ENCODE measurements at places on chromosomes 16 and 17.

DNA sequence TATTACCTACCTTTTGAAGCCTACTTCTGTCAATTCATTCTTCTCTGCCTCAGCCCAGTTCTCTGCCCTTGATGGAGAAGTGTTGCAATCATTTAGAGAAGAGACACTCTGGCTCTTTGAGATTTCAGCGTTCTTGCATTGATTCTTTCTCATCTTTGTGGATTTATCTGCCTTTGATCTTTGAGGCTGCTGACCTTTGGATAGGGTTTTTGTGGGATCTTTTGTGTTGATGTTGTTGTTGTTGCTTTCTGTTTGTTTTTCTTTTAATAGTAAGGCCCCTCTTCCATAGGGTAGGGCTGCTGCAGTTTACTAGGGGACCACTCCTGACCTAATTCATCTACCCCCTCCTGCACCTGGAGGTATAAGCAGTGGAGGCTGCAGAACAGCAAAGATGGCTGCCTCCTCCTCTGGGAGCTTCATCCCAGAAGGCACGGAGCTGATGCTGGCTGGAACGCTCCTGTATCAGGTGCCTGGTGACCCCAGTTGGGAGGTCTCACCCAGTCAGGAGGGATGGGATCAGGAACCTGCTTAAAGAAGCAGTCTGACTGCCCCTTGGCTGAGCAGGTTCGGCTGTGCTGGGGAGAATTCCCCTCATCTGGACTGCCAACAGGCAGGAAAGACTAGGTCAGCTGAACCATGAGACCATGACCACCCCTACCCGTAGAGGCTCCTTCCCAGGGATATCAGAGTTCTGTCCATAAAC, 28.0 kb downstream of the NFATC3 start:
- no peak for DNase-seq

- peak; percentile 76 for DNase-seq
These were observed 61.9 kb downstream of the WWP2 start for GRCh38 chr16:69823831-69824563.

- no peak for DNase-seq
These were observed 10.5 kb upstream of the CCDC182 start for GRCh38 chr17:57755480-57756070.

DNA sequence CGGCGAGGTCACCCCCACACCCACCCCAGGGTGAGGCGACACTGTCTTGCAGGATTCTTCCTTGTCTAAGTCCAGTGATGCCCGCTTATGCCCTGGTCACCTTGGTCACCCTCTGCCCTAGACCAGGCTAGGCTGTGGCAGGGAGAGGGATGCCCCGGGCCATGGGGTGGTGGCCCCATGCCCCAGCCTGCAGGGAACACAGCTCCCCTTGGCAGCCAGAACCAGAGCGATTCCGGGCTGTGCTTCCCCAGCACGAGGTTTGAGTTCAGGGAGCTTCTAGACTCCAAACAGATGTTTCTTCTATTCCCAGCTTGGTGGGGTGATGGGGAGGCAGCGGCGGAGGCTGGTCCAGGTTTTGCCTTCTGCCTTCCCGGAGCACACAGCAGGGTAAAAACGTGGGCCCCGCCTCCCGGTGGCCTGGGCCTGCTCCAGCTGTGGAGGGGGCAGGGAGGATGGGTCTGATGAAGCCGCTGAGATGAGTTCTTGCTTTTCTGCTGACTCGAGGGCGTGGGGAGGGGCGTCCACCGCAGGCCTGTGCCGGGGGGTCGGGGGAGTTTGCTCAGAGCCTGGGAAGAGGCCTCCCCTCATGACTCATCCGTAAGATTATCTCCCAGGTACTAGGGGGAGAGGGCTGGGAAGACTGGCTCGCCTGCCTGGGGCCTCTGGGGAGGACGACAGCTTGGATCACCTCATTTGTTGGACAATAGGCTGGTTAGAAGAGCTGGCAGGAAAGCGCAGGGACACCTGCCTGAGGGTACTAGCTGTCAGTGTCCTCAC, 15.4 kb downstream of the SMTNL2 start:
- no peak for DNase-seq

DNA sequence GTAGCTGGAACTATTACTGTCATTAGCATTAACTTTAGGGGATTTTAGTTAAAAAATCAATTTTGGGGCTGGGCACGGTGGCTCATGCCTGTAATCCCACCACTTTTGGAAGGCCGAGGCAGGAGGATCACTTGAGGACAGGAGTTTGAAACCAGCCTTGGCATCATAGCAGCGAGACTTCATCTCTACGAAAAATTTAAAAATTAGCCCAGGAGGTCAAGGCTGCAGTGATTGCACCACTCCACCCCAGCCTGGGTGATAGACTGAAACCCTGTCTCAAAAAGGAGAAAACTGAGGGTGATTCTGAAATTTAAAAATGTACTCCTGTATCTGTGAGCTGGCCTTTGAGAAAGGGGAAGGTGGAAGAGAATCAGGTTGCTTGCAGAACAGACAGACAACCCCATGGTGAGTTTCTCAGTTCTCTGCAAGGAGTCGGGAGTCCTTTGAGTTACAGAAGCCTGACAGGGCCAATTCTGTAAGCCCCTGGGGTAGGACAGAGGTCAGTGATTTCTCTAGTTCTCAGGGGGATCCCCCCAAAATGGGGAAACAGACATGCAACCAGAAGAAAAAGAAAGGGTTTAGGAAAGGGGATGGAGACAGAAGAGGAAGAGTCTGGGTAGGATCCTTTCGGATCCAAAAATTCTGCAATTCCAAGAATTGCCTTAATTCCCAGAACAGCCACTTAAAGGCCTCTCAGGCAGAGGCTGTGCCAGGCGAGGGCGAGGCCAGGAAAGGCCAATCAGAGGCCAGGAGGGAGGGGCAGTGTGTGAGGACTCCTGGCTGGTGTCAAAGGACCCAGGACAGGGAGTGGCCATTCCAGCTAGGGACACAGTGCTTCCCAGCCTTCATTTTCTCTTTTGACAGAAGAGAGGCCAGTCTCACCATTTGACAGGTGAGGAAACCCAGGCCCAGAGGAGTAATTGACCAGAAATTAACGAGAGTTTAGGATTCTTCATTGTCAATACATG, 6.7 kb downstream of the NUPR1 start:
- no peak for DNase-seq

DNA sequence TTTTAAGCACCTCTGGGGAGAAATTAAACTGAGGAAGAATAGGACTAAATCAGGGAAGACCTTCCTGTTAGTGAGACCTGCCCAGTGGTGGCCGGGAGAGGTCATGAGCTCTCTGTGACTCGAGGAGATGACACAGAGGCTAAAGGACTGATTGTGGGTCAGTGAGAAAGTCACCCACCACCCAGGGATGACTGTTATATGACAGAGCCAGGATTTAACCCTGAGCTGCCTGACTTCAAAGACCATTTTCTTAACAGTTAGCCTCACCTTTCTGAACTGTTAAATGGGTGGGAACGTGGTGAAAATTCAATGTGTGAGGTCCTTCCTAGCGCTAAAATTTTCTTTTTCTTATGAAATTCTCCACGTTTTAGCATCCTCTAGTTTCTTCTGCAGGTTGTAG, 72.5 kb downstream of the WSB1 start:
- no peak for DNase-seq

DNA sequence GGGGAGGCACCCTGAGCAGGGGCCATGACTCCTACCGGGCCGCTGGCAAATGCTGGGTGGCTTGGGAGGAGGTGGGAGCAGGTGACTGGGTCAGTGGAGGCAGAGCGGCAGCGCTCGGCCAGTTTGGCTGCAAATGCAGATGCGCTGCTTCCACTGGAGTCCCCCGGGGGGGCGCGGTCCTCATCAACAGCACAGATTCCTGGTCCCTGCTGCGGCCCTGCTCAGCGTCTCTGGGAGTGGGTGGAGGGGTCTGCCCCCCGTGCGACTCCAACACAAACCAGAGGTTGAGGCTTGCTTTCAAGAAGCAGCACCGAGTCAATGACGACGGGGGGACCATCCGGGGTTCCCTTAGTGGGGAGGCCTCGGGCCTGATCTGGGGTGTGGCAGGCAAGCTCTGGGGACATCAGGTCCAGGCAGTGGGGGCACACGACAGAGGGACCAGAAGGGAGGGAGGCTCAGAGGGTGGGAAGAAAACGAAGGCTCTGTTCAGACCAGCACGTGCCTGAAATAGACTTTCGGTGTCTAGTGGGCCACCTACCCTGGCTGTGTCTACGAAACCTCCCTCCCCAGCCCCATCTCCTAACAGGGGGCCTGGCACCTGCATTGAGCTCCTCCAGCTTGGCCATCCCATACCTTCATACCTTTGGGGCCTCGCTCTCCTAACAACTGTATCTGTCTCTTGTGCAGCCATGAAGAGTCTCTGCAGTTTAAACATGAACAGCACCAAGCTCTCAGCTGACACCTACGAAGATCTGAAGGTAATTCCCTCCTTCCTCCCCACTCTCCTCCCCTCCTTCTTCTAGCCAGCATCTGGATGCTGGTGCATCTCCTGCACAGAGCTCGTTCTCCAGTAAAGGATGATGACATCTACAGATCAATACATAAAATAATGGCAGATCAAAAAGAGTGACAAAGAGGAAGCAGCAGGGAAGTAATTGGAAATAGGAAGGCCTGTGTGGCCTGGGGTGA, 72.5 kb upstream of the PLCG2 start:
- no peak for DNase-seq

- DNase-seq: no peak
These were observed 19.4 kb downstream of the LYRM9 start for GRCh38 chr17:27873746-27874145.

GRCh38 chr17:45732926-45733505, 51.1 kb upstream of the CRHR1 start:
- no peak for DNase-seq

GRCh38 chr17:82793974-82794630, 42.2 kb downstream of the TBCD start:
- no peak for DNase-seq

DNA sequence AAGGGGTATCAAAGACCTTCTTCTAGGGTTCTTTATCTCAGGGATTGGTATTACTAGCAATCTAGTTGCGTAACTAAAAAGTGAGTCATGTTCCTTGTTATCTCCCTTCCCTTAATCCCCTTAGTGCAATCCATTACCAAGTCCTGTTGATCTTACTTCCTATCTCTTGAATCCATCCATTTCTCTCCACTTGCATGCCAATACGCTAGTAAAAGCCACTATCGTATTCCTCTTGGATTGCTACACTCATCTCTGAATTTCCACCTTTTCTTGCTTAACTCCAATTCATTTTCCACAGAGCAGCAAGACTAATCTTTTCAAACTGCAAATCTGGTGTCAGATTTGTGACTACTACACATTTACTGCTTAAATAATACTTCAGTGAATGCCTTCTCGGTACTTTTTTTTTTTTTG, 1.8 kb upstream of the ADAT1 start:
- no peak for DNase-seq

DNA sequence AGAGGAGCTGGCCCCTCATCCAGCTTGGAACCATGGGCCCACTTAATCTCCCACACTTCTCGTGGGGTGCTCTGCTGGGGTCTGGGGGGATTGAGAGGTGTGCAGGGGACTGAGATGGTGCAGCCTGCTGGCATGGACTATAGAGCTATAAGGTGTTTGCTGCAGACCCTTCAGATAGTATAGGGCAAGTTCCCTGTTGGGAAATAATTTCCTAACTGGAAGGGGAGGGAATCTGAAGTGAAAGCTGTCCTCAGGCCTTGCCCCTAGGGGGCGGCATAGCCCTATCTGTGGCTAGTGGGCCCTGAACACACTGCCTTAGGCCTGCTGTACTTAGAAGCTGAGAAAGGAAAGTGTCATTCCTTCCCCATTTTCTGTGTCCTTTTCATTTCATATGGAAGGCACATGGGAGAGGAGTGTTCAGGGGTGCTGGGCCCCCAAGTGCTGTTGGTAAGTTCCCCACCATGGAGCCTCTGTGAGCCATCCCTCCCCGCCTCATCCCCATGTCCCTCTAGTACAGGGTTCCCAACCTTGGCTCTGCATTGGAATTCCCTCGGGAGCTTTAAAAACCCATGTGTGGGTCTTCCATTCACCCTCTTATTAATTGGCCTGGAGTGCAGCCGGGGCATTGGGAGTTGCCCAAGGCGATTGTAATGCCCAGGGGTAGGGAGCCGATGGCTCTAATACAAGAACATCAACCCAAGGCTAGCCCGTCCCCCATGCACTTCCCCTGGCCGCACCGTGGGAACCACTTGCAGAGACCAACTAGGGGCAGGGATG, 19.7 kb downstream of the GOSR2 start:
- DNase-seq: peak; percentile 79

- no peak for DNase-seq
These were observed 195.9 kb upstream of the CHMP6 start for GRCh38 chr17:80795754-80796153.

DNA sequence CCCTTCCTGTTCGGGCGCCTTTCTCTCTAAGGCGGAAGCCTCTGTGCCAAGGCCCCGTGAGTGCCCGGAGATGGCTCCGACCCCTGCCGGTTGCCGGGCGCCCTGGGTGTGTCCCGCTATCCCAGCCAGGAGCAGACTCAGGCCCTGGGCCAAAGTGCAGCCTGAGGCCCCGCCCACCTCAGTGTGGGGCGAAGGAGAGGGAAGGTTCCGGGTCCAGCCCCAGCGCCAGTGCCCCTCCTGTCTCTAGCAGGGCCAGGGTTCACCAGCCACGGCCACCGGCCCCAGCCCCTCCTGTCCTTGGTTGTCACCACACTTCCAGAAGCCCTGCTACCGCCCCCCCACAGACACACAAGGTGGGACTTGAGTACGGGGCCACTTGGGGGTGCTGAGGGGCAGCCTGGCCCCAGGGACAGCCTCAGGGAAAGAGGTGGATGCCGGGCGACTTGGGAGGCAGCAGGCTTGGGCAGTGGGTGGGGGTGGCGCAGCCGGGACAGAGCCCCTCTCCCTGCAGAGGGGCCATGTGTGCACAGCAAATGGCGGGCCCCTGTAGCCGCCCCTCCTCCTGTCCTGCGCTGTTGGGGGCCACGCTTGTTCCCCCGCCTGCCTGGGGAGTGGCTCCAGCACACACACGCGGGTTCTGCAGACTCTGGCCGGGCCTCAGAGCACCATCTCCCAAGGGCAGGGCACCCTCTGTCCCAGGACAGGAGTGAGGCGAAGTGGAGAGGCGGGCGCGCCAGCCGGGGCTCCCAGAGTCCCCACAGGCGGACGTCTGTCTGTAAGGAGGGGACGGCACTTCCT, 6.0 kb downstream of the C1QTNF8 start:
- DNase-seq: no peak

DNA sequence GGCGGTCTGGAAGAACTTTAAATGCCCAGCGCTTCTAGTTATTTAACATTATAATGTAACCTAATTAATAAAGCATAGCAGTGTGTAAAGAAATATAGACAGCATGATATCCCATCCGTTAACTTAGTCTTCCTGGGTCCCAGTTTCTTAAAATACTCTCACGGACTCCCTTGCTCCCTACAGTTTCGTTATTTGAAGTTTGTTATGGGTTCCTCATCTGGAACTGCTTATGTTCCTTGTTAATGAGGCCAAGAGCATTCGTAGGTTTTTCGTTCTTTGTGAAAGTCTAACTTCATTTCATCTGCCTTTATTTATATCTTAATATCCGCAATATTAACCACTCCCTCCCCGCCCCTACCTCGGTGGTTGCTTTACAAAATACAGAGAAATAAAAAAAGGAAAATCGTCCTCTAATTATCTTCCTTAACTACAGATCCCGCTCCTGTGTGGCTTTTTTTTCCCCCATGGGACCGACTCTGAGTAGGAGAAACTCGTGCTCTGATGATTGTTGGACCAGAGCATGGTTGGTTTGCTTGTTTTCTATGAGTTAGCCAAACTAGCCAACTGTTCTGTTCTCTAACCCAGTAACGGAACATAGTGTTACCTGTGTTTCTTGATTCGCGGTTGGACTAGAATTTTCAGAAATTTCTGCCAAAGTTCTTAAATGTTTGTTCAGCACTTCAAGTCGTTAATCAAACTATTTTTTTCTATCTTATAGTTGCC, 863 bp downstream of the ADPRM start:
- DNase-seq: no peak
